ENCODE measurements at places on chromosomes 6 and 20.

DNA sequence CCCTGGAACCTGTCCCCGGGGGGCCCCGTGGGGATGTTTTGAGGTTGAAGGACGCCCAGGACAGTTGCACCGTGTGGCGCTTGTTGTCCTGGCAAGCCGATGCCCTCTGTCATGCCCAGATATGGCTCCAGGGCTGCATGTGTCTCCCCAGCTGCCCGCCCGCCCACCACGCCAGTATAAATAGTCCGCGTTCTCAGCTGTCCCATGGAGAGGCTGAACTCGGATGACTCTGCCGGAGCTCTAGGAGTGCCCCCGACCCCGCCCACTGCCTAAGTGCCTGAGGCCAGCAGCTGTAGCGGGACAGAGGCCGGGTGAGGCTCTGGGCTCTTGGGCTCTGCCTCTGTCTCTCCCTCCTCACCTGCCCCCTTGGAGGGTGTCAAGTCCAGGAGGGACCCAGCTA is 83.0 kb upstream of the GATA5 start:
- DNase-seq, result no peak

GRCh38 chr20:37397076-37397953 is 51.4 kb downstream of the SRC start:
- no peak for DNase-seq

- no peak for DNase-seq
Measured at GRCh38 chr6:14399635-14400034, 282.1 kb downstream of the CD83 start.

DNA sequence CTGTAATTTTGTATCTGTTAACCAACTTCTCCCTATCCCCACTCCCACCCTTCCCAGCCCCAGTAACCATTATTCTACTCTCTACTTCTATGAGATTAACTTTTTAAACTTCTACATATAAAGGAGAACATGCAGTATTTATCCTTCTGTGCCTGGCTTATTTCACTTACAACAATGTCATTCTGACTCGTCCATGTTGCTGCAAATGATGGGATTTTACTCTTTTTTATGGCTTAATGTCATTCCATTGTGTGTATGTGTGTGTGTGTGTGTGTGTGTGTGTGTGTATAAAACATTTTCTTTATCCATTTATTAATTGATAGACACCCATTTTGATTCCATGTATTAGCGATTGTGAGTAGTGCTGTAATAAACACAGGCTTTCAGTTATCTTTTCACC is 76.1 kb downstream of the COL19A1 start:
- DNase-seq, result no peak

DNA sequence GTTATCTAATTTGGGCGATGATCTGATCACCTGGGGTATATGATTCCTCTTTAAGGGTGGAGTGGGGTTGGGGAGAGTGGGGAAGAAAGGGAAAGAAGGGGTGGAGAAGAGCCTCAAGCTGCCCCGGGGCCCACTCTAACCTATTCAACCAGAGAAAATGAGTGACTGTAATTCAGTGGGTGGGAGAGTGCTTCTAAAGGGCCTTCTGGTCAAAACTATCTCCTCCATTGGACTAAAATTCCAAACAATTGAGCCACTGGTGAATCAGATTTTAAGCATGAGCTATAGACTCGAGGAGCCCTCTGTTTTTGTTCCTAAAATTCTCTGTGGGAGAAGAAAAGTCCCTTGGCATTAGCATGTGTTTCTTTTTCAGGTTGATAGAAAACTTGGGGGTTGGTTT is 296.8 kb downstream of the CLIC5 start:
- no peak for DNase-seq

GRCh38 chr20:63186528-63187316 is 29.2 kb downstream of the YTHDF1 start:
- DNase-seq, result no peak

DNA sequence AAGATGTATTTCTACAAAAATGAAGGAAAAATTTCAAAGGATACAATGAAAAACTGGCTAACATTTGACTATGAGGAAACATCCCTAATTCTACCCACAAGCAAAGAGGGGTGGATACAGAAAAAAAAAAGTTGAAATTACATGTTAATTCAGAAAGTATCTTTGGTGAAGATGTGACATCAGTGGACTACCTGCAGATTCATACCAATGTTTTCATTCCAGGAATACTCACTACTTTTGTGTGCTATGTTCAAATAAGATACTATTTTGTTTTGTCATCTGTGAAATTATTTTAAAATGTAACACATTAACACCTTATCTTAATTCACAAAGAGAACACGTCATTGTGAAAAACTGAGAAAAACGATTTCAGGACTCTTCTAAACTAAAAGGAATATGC is 159.3 kb upstream of the SHLD1 start:
- no peak for DNase-seq

DNA sequence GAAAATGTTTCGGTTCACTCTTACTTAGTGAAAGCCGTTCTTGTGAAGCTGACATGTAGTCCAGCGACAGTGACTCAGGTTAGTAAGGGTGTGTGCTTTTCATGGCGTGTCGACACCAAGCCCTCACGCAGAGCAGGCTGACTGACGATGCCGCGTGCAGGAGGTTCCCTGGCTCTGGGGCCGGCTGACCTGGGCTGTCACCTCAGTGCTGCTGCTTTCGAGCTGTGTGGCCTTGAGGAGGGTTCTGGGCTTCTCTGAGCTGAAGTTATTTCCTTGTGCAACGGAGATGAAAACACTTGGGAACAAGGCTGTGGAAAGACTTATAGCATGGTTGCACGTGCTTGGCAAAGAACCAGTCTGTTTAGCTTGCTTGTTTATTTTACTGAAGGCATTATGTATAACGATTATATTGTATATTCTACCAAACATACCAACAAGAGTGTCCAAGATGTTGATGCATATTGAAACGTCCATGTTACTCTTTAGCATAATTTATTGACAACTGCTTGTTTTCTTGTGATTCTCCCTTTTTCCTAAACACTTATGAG is 59.2 kb downstream of the PHACTR3 start:
- DNase-seq, result no peak

- DNase-seq, result no peak
Measured at GRCh38 chr6:141140905-141141304, 991.8 kb upstream of the GJE1 start.

DNA sequence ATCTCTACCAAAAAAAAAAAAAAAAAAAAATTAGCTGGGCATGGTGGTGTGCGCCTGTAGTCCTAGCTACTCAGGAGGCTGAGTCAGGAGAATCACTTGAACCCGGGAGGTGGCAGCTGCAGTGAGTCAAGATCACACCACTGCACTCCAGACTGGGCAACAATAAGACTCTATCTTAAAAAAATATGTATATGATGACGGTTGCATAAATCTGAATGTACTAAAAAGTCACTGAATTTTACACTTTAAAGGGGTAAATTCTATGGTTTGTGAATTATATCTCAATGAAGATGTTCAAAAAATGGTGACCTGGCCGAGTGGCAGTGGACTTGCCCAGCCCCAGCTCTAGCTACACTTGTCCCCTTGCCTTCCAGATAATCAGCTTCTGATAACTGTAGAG is 10.4 kb upstream of the ABCC10 start:
- DNase-seq, result no peak

GRCh38 chr20:64146936-64147477 is 17.2 kb upstream of the MYT1 start:
- DNase-seq, result no peak

- DNase-seq, result no peak
Measured at GRCh38 chr6:162708971-162709370, 18.6 kb downstream of the PRKN start.

- DNase-seq, result no peak
Measured at GRCh38 chr20:40414843-40415615, 274.0 kb downstream of the MAFB start.

- DNase-seq, result no peak
Measured at GRCh38 chr6:26311385-26312095, 53.5 kb upstream of the BTN3A2 start.

DNA sequence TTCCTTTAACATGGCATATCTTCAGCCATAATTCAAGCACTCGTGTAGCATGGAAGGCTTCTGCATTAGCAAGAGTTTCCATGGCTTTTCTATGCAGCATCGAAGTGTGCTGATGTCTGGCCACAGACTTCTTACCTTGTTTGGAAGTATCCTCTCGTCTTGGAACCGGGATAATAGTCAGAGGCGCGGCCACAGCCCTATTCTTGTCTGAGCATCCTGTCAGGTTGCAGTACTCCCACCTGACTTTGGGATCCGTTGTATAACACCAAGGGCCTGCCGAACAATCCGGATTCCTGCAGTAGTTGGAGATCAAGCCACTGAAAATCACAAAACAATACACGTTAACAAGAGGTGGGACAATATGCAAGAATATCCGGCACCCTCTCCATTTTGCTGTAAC is 138.9 kb downstream of the SLC22A3 start:
- DNase-seq, result no peak

DNA sequence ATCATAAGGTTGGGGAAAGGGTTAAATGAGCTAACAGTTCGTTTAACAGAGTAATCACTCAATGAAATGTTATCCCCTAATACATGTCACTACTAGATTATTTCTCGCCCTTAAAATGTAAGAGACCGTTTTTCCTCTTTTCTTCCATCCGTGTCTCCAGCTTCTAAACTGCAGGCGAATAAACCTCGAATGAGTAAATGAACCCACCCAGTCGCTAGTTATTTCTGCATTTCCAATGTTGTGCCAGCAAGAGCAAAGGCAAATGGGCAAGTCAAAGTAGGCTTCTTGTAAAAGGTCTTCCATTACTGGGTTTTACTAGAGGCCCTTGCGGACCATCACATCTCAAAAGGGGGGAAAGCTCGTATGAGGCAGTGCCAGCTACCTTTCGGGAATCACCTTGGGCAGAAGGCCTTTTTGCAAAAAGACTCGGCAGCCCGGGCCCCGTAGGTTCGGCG is 400 bp upstream of the SMAP1 start:
- no peak for DNase-seq

DNA sequence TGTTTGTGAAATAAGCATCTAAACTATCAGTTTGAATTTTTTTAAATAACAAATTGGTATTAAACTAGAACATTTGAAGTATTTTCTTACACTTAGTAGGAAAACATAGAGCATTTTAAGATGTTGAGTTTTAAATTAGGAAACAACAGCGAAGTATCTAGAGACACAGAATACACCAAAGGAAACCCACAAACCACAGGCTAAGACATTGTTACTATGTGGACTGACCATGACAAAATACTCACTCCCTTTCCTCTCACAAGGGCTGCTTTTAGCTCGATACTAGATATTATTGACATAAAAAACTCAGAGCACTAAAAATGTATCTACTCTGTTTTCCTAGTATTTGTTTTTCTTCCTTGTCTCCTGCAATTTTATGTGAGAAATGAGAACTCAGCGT is 266.0 kb upstream of the CITED2 start:
- no peak for DNase-seq

GRCh38 chr6:10465629-10466499 is 51.0 kb upstream of the TFAP2A start:
- DNase-seq, result no peak

GRCh38 chr6:39361657-39362486 is 39.4 kb upstream of the KCNK16 start:
- no peak for DNase-seq

DNA sequence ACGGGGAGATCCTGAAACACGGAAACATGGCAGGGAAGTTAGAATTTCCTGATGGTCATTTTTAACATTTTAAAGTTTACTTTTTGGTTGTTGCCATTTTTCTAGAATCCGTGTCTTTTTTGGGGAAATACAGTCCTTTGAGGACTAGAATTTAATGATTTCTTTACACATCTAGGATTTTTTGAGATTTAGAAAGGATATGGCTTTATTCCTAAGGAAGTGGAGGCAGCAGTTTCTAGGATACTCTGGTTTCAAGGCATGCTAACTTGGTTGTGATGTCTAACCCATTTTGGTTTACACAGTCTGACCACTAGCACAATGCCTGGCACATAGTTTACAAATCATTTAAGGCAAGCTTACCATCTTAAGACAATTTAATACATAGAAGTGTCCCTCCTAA is 1.1 kb upstream of the ZBTB2 start:
- no peak for DNase-seq

- no peak for DNase-seq
Measured at GRCh38 chr20:50338479-50339391, 148.1 kb downstream of the CEBPB start.

DNA sequence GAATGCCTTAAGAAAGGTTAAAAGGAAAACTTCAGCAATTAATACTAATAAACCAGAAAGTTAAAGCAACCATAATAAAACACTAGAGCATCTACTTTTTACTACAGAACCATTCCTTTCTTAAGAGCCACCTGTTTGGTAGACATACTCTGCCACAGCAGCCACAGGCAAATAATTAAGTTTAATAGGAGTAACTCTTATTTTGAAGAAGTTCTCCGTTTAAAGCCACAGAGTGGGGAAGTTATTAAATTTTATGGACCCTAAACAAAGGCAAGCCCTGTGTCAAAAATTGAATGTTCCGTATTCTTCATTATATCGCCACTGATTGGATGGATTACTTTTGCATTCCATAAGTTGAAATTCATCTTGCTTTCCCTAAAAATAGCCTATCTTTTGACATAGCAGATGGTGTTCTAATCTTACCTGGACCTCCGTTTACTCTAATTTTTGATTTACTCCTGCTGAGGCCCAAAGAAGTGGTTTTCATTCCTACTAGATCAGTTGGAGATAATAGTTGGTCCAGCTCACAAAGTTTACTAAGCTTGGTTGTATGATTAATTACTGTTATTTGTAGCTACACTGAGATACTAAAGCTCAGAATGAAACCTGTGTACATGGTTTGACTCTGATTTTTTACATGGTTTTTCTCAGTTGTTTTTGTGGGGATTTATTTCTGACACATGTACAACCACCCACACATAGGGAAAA is 140.4 kb upstream of the SUPT3H start:
- DNase-seq, result no peak

- no peak for DNase-seq
Measured at GRCh38 chr20:51437182-51437924, 105.2 kb downstream of the NFATC2 start.

GRCh38 chr20:16615199-16615598 is 42.0 kb upstream of the KIF16B start:
- no peak for DNase-seq

- no peak for DNase-seq
Measured at GRCh38 chr20:51613580-51613979, 71.1 kb upstream of the NFATC2 start.

DNA sequence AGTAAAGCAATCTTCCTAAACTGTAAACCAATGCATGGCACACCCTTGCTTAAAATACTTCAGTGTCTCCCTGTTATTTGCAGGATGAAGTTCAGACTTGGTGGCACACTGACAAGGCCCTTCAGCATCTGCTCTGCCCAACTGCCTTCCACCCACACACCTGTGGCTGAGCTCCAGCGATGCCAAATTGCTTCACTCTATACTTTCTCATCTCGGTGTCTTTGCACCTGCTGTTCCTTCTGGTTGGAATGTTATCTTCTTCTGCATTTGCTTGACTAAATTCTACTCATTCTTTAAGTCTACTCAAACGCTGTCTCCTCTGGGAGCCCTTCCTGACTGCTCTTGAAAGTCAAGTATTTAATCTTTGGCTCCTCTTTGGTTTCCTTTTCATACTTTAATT is 100.1 kb upstream of the SUPT3H start:
- no peak for DNase-seq

Data from stimulated activated CD8-positive, alpha-beta memory T cell treated with anti-CD3 and anti-CD28 coated beads, Interleukin-4, amount 100 ng/mL, for 1 hour (primary cell).